ENCODE measurements at places on chromosomes 4 and X.

DNA sequence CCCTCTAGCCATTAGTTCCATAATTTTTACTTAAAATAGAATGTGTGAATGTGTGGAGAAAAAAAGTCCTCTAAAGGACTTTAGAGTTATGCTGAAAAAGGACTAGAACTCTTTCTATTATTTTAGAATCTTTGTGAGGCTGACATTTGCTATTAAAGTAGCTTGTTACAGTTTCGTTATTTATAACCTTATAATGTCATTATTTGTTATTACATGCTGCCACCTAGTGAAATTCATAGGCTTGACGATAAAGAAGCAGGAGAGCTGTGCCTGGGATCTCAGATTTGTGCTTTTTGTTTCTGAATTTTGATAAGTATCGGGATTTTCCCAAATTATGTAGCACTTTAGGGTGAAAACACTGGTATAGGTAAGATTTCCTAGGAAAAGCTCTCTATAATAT is 38.5 kb upstream of the TAPT1 start:
- H3K27ac ChIP-seq = no peak overlapping the region
- DNase-seq = peak; percentile 16
- H3K4me1 ChIP-seq = peaks cover 6% of the 10 kb centered on the region
- H3K4me3 ChIP-seq = no peak overlapping the region

DNA sequence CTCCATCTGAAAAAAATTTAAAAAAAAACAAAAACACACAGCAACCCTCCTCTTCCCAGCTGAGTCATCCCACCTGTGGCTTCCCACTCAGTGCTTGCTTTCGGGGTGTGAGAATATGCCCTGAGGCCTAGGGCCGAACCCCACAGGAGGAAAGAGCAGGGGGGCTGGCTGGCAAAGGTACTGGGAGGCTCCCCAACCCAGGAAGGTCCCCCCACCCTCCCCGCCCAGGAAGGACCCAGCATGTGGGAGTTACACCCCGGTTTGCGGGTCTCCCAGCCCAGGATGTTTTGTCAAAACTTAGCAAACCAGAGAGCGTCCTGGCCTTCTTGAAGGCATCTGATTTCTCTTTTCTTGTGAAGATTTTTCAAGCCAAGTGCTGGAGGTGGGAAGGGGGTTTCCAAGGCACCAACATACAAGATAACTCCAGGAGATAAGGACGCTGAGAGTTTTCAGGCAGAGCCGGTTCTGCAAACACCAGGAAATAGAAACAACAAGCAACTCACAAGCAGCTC is 25.7 kb upstream of the CSF2RA start:
- H3K27ac ChIP-seq = no peak overlapping the region
- no peak overlapping the region for H3K4me3 ChIP-seq
- no peaks in the 10 kb centered on the region for H3K4me1 ChIP-seq
- DNase-seq = no peak
- no peaks in the 10 kb centered on the region for H3K36me3 ChIP-seq
- H3K27me3 ChIP-seq = no peaks in the 10 kb centered on the region

GRCh38 chr4:152039691-152040090 is 278.9 kb upstream of the GATB start:
- peaks cover 6% of the 10 kb centered on the region for H3K4me1 ChIP-seq
- peaks cover 5% of the 10 kb centered on the region for H3K27me3 ChIP-seq
- no peak overlapping the region for H3K27ac ChIP-seq
- H3K36me3 ChIP-seq = no peaks in the 10 kb centered on the region
- DNase-seq = peak; percentile 31
- H3K4me3 ChIP-seq = no peak overlapping the region

DNA sequence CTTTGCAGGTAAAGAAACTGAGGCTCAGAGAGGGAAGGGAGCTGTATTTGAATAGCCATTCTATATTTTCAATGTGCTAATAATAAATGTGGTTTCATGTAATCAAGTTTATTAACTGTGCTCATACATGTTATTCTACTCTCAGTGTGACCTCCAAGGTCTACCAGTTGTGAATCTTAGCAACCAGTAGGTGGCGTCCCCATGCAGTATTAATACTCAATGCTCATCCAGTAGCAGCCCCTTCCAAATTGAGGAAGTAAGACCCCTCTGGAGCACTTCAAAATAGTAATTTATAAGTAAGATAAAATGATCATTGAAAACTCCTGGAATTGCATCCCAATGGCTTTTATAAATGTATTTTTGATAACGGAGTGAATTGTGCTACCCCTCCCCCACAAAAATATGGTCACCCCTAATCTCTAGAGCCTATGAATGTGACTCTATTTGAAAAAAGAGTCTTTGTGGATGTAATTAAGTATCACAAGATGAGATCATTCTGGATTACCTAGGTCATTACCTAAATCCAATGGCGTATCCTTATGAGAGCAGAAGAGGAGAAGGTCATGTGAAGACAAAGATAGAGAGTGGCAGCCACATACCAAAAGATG is 20.4 kb upstream of the SEPSECS start:
- no peak overlapping the region for H3K4me3 ChIP-seq
- no peak overlapping the region for H3K27ac ChIP-seq
- H3K36me3 ChIP-seq = no peaks in the 10 kb centered on the region
- peak; percentile 14 for DNase-seq
- H3K4me1 ChIP-seq = no peaks in the 10 kb centered on the region

DNA sequence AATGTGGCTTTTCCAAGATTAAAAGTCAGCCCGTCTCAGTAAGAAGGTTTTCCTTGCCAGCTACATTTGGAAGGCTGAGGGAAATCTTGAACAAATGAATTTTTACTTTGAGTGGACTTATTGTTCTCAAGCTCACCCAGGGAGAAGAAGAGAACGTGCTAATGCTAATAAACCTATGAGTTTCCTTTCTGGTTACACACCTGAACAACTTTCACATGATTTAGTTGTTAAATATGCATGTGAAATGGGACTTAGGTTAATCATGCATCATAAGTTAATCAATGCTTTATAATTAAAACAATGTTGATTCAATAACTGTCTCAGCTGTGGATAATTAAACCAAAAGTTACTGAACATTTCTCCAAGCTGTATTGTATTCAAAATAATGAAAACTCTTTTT is 33.9 kb downstream of the DIPK2B start:
- DNase-seq = no peak
- H3K4me1 ChIP-seq = no peaks in the 10 kb centered on the region
- no peaks in the 10 kb centered on the region for H3K36me3 ChIP-seq
- no peak overlapping the region for H3K27ac ChIP-seq

GRCh38 chrX:66015900-66016689 is 23.8 kb downstream of the VSIG4 start:
- no peaks in the 10 kb centered on the region for H3K4me1 ChIP-seq
- no peak for DNase-seq
- no peaks in the 10 kb centered on the region for H3K36me3 ChIP-seq
- no peak overlapping the region for H3K4me3 ChIP-seq

DNA sequence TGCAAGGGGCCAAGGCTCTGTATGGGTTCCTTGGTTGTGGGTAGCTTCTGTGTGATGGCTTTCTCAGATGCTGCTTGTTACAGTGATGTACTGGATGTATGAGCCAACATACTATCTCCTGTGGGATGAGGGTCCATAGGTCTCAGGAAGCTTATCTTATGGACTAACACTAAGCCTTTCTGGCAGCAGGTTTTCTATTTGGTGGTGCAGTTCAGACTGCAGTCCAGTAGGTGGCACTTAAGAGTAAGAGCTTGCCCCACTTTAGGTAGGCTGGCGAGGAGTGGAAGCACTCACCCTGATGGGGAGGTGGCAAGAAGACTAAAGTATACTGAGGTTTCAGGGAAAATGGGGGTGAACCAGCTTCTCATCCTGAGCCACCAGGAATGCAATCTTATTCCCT is 306.7 kb upstream of the MAOA start:
- no peaks in the 10 kb centered on the region for H3K27me3 ChIP-seq
- no peak overlapping the region for H3K4me3 ChIP-seq
- no peak overlapping the region for H3K27ac ChIP-seq
- H3K36me3 ChIP-seq = no peaks in the 10 kb centered on the region
- DNase-seq = no peak

- no peaks in the 10 kb centered on the region for H3K27me3 ChIP-seq
- H3K36me3 ChIP-seq = peaks cover 25% of the 10 kb centered on the region
- H3K27ac ChIP-seq = peak overlapping the region; percentile 76
These were observed 14.2 kb downstream of the IGFBP7 start for GRCh38 chr4:57095956-57096355.

- no peaks in the 10 kb centered on the region for H3K27me3 ChIP-seq
- H3K4me3 ChIP-seq = no peak overlapping the region
- no peak for DNase-seq
- H3K27ac ChIP-seq = no peak overlapping the region
- no peaks in the 10 kb centered on the region for H3K36me3 ChIP-seq
- no peaks in the 10 kb centered on the region for H3K4me1 ChIP-seq
These were observed 133.6 kb upstream of the CPEB2 start for GRCh38 chr4:14868426-14869395.

GRCh38 chr4:81179326-81179725 is 35.7 kb downstream of the PRKG2 start:
- H3K4me1 ChIP-seq = no peaks in the 10 kb centered on the region
- H3K27ac ChIP-seq = no peak overlapping the region
- DNase-seq = no peak
- H3K36me3 ChIP-seq = no peaks in the 10 kb centered on the region
- no peaks in the 10 kb centered on the region for H3K27me3 ChIP-seq

- no peak overlapping the region for H3K27ac ChIP-seq
- H3K4me1 ChIP-seq = peaks cover 21% of the 10 kb centered on the region
- no peaks in the 10 kb centered on the region for H3K27me3 ChIP-seq
- no peaks in the 10 kb centered on the region for H3K36me3 ChIP-seq
These were observed 109.0 kb upstream of the ACSL4 start for GRCh38 chrX:109841869-109842579.

DNA sequence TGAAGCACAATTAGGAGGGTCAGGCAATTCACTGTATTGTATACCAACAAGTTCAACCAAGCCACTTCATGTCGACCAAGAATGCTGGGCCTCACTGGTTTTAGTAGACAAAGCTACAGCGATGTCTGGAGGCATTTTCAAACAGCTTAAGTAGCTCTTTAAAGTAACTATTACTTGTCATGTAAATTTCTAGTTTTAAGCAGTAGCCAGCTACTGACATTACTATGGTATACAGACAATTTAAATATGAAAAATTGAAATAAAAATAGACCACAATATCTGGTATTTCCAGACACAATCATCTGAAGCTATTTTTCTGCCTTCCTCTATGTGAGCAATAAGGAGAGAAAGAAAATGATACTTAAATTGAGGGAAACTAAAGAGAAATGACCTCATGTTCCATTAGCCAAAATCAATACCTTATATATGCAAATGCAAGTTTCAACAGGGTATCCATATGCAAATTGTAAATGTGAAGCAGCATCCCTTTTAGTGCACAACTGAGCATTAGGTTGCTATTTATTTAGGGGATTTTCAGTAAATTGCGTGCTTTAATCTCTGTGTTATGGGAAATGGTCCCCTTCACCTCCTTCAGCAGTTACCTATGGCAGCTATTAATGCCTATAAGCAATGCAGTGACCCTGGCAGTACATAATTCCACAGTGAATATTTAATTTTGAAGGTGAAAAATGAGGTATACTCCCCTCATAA is 119.5 kb downstream of the GPC3 start:
- no peak overlapping the region for H3K27ac ChIP-seq
- H3K4me1 ChIP-seq = no peaks in the 10 kb centered on the region
- H3K27me3 ChIP-seq = no peaks in the 10 kb centered on the region

DNA sequence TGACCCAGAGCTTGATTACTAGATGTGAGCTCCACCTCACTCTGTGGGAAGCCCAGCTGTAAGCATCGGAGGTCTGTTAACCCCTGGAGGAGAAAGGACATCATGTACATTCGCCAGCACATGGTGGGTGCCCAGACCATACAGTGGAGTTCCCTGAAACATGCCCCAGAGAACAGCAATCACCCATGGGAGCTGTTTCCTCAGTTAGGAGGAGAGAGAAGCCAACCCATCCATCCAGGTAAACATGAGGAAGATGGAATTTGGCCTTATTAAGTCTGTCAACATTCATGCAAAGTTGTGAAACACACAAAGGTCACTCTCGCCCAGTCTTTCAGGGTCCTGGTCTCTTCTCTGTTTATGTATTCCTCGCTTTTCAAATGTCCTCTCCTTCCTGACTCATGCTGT is 354.7 kb downstream of the ANK2 start:
- H3K4me3 ChIP-seq = no peak overlapping the region
- DNase-seq = no peak
- no peaks in the 10 kb centered on the region for H3K36me3 ChIP-seq
- H3K27me3 ChIP-seq = no peaks in the 10 kb centered on the region
- H3K4me1 ChIP-seq = no peaks in the 10 kb centered on the region

All from astrocyte (in vitro differentiated cells and primary cell).